NCI-H510A treated with DMSO at 0.1 percent for 48 hours (cell line): ENCODE measurements at places on chromosomes 2 and 18.

DNA sequence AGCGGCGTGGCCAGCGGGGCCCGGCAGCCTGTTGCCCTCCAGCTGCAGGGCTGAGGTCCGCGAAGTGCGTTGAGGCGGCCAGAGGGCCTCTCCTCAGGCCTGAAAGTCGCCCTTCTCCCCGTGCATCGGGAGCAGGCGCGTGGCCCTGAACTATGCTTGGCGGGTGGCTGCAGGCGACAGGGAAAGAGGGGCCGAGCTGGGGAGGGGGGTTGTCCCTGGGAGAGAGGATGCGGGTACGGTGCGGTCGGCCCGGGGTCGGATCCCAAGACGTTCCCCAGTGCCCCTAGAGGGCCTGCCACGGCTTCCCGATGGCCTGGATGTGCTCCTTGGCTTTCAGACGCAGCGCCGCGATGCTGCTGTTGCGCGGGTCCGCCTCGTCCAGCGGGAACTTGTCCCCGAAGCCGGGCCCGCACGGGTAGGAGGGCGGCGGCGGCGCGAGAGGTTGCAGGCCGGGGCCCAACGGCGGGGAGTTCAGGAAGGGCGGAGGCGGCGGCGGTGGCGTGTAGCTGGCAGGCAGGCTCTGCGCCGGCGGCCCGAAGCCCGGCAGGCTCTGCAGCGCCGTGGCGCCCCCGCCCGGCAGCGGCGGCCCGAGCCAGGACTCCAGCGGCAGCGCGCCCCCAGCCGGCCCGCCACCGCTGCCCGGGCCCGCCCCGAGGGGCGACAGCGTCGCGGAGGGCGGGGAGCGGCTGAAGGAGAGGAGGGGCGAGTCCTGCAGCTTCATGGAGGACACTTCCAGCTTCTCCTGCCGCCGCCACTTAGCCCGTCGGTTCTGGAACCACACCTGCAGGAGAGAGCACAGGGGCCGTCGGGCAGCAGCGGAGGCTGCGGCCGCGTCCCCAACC, 4.3 kb downstream of the RAX start:
- peak; percentile 85 for DNase-seq

DNA sequence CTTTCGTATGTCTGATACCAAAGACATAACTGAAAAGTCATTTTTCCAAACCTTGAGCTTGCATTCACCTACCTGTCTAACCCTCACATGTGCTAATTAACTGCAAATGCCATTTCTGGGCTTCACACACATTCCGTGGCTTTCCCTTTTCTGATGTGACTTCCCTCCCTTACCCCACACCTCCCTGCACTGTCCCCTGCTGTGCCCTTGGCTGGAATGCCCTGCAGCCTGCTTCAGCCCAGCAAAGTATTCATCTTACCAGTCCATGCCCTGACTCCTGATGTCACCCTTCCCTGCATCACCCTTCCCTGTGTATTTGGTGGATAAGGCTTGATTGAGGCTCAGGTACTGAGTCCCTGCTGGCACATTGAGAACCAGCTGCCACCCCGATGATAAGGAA, 12.2 kb downstream of the RETSAT start:
- DNase-seq: no peak

DNA sequence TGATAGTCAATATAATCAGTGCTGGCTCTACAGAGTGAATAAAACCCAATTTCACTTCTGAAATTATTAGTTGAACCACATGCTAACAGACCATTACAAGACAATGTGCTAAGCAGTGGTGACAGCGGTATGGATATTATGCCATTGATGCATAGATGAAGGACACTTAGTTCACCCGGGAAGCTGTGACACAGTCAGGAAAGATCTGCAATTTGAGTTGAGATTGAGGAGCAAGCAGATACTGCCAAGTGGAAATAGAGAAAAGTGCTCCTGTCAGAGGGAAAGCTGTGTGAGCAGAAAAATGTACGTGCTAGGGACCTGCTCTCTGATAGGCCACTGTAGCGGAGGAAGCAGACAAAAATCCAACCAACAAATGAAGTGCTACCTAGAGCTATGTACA, 529.5 kb upstream of the CDH2 start:
- DNase-seq: no peak

DNA sequence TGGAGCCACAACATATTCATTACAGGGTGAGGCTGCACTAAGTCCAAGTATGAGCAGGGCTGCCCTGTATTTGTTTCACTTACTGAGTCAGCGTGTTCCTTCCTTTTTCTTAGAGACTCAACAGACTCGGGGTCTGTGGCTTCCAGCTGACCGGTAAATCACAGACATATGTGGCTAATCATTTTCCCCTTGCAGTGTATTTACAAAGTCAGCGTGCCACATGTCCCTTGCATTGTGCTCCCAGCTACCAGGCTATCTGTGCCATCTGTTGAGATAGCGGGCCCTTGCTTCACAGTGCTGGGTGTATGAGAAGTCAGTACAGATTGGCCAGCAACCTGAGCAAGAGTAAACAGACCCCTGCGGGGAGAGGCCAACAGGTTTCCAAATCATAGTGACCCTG, 254.3 kb downstream of the LRRTM1 start:
- DNase-seq: no peak

GRCh38 chr18:65721619-65722018, 29.2 kb upstream of the CDH7 start:
- DNase-seq: no peak

GRCh38 chr18:68861365-68861764, 63.5 kb downstream of the CCDC102B start:
- no peak for DNase-seq

DNA sequence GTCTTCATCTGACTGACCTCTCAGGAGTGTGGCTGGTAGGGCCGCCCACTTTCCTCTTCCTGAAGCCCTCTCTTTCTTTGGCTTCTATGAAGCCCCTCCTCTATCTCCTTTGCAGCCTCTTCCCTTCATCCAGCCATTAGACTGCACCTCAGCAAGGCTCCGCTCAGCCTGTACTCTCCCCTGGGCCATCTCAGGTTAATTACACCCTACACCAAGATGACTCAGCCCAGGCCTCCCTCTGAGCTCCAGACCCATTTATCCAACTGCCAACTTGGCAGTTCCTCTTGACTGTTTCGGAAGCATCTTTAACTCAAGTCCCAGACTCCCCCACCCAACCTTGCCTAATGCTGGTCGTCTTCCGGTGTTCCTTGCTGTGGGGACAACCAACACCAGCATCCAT, 5.8 kb upstream of the WNT6 start:
- DNase-seq: no peak

DNA sequence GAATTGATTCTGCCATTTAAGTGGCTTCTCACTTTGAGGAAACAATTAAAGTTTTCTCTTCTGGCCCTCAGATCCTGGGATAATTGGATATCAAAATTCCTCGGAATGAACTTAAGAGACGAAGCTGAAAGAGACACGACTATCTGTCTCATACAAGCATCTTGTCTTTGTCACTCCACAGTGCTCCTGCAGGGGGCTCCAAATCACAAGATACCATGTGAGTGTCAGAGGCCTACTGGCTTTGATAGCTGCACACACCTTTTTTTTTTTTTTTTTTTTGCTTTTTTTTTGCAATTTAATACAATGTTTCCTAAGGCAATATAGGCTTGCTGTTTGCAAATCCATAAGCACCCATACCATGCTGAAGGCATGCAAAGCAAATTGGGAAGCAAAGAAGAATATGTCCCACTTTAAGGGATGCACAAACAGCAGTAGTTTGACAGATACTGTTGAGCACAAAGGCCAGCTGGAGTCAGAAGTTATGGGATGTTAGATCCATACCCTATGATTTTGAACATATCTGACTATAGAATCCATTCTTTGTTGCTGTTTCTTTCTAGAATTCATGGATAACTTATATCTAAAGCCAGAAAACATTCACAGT, 109.0 kb upstream of the CBLN2 start:
- DNase-seq: no peak

DNA sequence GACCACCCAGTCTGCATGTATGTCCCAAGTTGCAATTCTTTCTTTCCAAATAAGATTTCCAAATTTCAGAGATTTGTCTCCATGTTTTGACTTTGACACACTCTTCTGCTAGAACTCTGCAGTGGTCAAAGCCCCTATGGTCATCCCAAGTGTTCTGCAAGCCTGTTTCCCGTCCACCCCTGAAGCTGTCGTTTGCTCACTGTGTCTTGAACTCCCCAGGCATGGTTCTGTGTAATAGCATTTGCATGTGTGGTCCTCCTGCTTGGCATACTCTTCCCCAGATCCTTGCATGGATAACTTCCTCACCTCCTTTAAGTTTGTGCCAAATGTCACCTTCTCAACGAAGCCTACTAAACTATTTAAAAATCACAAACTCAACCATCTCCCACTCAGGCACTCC, 3.9 kb upstream of the MTLN start:
- no peak for DNase-seq
